Epithelial cell of proximal tubule (primary cell): ENCODE measurements at places on chromosomes 12 and 14. TPM values are rescaled to one million over a fixed set of nuclear protein-coding genes. Genes with fewer than 3 reads are reported as not detected.

Gene LBHD2
- total RNA-seq = not detected in 2 replicates

Gene SYNDIG1L
- not detected in 2 replicates for total RNA-seq

Gene TDRD9
- 0.29 and 2.7 TPM in 2 replicates for total RNA-seq

Gene LRTM2
- total RNA-seq = not detected in 2 replicates

Gene COCH
- 18.8 and 20.9 TPM in 2 replicates for total RNA-seq

Gene CALCOCO1
- 16.8 and 41.2 TPM in 2 replicates for total RNA-seq

Gene SDR9C7
- not detected in 2 replicates for total RNA-seq

Gene TAMALIN
- total RNA-seq = 1.7 and 2.9 TPM in 2 replicates

Gene OLR1
- not detected in 2 replicates for total RNA-seq

Gene KRT78
- not detected in 2 replicates for total RNA-seq

Gene NOS1
- total RNA-seq = under 0.01 and 0.14 TPM in 2 replicates

DNA sequence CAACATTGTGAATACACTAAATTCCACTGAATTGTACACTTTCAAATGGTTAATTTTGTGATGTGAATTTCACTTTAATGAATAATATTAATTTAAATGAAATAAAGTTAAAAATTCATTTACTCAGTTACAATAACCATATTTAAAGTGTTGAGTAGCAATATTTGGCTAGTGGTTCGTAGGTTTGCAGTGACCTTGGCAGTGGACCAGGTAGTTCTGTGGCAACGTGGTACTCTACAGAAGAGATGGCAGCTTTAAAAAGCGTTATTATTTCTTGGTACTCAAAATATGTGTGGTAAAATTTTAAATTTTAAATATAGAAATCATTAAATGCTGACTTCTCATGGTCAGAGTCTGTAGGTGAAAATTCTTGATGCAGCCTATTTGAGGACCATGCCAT is 51.6 kb downstream of the AEBP2 start:
- no peak for DNase-seq

DNA sequence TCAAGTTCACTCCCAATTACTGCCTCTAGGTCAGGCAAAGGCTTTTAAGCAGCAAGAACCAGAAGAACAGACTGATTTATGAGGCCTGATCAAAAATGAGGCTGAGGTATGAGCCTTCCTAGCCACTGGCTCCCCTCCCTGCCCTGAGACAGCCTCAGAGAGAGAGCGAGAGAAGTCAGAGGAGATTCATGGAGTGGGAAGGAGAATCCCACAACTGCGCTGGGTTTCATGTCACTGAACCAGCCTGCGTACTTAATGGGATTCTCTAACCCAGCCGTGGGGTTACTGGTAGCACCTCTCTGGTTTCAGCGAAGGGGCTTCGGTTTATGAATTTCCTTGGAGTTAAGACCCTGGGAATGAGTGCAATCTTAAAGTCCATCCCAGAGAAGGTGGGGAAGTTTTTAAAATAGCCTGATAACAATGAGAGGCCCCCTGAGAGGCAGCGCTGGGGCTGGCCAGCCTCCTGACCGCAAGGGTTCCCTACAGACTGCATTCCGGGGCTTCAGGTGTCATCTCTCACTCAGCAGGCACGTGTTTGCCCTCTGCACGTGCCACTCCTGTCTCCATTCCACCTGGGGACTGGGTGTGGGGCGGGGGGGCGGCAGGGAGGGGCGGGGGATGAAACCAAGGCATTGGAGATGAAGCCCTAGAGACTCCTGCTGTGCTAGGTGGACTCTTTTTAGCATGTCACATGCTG is 6.1 kb upstream of the GPRC5A start:
- no peak for DNase-seq

DNA sequence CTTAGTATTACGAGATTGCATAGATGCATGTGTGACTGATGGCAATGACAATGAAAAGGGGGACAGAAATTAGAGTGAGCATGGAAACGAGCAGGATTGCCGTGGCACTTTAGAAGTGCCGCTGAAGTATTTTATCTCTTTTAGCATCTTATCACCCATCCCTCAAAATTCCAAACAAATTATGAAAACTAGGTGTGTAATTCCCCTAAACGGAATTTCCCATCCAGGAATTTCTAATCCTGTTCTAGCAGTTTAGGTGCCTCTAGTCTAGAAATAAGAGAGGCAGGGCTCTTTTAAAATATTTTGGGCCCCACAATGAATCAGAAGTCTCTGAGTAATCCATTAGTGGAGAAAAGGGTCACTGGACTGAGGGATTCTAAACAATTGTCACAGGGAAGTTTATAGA is 947 bp downstream of the TMEM52B start:
- DNase-seq = no peak

- DNase-seq = no peak
Measured at GRCh38 chr12:131283191-131283861, 329.6 kb downstream of the ADGRD1 start.

GRCh38 chr14:104882991-104883660 is 18.1 kb downstream of the CEP170B start:
- DNase-seq = no peak

GRCh38 chr12:30908722-30909348 is 17.7 kb upstream of the TSPAN11 start:
- DNase-seq = no peak

GRCh38 chr12:42010715-42011114 is 134.0 kb downstream of the GXYLT1 start:
- no peak for DNase-seq

GRCh38 chr14:105192866-105193731 is 12.0 kb upstream of the NUDT14 start:
- DNase-seq = no peak

- DNase-seq = peak; percentile 51
Measured at GRCh38 chr14:77059276-77059915, 30.9 kb upstream of the IRF2BPL start.

DNA sequence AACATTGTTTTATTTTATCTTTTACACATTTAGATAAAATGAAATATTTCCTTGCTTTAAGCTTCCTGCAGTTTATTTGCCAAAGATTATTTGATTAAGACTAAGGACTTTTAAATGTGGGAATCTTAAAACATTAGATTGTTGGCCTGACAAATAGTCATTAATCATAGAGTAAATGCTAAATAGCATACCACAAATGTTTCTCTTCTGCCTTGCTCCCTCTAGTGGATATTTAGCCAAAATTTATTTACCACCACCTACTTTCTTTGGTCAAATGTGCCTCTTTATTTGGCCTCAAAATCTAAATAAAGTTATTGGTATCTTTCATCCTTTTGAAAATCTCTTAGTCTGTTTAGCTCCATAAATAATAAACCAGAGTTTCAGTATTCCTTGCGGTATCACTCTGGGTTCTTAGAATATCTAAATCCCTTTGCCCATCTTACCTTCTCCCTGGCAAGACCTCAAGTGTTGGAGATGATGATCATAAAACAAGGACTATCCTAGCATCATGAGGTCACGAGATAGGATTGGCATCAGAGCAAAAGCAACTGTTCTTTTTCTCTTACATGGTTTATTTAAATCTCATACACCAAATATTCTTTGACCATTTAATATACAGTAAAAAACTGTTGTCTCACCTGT is 150.6 kb upstream of the AEBP2 start:
- no peak for DNase-seq

- DNase-seq = no peak
Measured at GRCh38 chr12:49946086-49946485, 4.5 kb upstream of the AQP2 start.

- no peak for DNase-seq
Measured at GRCh38 chr12:1422604-1423315, 171.6 kb downstream of the FBXL14 start.

GRCh38 chr12:44626883-44627282 is 249.2 kb downstream of the NELL2 start:
- DNase-seq = no peak

DNA sequence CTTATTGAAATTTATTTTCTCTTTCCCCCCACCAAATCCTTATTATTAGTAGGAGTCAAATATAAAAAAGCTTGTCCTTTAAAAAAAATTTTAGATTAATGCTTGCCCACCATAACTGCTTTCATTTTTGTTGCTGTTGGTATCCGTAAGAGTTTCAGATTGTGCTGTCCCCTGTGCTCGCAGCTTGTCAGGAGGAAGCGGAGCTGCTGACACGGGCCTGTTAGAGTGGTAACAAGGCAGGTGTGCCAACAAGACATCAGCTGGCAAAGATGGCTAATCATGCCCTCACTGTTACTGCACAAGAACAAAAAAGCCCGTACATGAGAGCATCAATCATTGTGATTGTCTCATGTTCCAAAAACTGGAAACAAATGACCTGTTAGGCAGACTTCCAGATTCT is 148.4 kb downstream of the ALG10B start:
- no peak for DNase-seq

GRCh38 chr12:87001102-87001501 is 744.9 kb upstream of the MGAT4C start:
- DNase-seq = no peak

DNA sequence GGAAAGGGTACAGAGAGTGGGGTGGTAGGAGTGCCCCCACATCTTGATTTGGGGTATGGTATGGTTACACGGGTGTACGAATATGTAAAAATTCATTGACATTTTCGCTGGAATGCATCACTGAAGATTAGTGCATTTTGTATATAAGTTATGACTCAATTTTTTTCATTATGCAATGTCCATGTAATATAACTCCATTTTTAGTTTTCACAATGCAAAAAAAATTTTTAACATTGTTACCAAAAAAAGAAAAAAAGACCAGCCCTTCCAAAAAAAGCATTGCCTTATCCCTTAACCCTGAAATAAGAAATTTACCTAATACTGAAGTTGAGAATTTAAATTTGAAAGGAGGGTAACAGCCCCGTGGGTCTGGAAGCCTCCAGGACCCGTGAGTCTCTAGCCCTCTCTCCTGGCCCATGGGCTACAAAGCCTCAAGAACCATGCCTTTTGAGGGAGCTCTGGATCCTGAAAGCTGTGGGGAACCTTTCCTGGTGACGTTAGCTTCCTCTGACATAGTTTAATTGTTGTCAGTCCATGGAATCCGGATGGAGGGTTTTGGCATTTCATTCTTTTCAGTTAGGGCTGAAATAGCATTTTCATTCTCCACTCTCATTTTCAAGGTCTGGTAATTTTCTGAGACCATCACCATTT is 55.6 kb upstream of the ACTN1 start:
- no peak for DNase-seq

DNA sequence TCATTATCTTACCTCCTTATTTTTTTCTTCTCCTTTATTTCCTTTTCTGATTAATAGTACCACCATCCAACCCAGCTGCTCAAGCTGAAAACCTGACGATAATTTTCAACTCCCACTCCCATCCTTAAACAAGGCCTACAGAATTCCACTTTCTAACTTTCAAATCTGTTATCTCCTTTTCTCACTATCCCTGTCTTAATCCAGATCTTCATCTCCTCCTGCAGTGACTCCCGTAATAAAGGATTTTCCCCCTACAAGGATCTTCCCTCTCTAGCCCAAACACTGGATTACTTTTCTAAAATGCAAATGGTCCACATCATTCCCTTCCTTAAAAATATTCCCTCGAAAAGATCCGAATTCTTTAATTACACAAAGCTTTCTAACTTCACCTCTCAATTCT is 1.5 kb downstream of the TRAPPC6B start:
- DNase-seq = no peak

GRCh38 chr14:35985474-35986218 is 159.5 kb downstream of the BRMS1L start:
- no peak for DNase-seq

DNA sequence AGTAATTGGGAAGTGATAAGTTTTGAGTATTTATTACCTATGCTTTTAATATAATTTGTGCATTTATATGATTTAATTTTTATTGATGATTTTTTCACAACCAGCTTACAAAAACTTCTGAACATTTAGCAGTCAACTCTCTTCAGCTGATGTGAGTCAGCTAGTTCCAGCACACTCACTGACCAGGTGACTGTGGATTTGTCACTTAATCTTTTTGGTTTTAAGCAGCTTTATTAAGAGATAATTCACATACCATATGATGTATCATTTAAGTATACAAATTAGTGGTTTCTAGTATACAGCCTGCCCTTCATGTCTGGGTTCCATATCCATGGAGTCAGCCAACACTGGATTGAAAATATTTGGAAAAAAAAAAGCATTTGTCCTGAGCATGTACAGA is 103.5 kb downstream of the SYNE2 start:
- DNase-seq = no peak

- no peak for DNase-seq
Measured at GRCh38 chr12:105575235-105575634, 244.7 kb downstream of the C12orf75 start.

GRCh38 chr14:103288076-103288766 is 45.8 kb upstream of the EIF5 start:
- DNase-seq = no peak

DNA sequence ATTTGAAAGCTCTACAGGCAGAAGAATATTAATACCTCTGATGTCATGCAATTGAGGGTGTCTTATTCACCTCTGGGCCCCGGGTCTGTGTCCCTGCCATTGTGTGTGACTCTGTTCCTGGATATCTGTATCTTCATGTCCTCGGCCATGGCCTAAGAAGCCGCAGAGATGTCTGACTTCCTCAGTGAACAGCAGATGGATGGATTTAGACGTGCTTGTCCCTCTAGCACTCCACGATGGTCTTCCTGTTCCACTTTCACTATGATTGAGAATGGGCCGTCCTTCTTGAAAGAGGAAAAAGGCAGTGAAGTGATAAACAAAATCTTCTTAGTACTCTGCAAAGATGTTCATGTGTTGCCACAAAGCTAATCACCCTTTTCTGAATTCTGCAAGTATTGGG is 217.4 kb downstream of the SLC41A2 start:
- DNase-seq = no peak

- DNase-seq = no peak
Measured at GRCh38 chr12:61538951-61539350, 721.3 kb upstream of the USP15 start.

DNA sequence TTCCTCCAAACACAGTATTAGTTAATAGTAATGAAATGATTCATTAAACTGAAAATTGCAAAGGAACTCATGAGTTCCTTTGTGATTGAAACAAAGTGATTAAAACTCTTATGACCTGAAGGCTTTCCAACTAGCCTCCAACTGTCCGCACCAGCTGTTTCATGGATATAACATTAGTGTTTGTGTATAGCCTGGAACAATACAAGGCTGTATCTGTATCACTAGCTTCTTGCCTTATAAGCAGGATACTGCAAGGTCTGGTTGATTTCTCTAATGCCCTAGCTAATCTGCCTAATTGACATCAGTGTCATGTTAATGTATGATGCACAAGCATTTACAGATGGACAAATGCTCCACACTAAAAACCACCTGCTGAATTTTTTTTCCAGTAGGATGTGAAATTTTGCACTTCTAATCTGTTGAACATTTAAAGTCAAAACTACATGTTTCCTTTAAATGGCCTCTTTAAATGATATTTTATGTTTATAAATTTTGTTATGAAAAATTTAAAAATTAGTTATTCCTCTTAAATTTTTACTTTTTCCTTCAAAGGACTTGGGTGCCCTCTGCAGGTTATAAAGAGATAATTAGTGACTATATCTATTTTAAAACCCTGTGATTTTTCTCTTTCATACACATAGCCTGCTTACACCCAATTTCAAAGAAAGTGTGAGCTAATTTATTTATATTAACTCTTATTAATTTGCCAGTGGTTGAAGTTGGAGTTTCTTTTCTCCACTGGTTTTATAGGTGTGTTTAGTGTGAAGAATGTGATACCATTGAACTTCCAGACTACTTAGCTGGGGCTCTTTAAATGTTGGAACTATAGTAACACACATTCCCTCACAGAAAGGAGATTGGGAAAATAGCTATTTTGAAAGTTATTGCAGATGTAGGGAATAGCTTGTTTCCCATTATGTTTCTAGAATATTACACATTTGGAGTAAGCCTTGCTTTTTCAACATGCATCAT is 25.4 kb downstream of the AP5M1 start:
- DNase-seq = no peak

- no peak for DNase-seq
Measured at GRCh38 chr14:55519473-55520080, 60.4 kb upstream of the KTN1 start.

- no peak for DNase-seq
Measured at GRCh38 chr12:51871126-51871525, 16.8 kb upstream of the ANKRD33 start.

- no peak for DNase-seq
Measured at GRCh38 chr14:105102893-105103292, 37.7 kb upstream of the GPR132 start.
